ENCODE measurements at places on chromosomes 4 and X. TPM values are rescaled to one million over a fixed set of nuclear protein-coding genes. Genes with fewer than 3 reads are reported as not detected.

Gene CSN3
- polyA plus RNA-seq: not detected

Gene UGT2B11
- not detected for polyA plus RNA-seq

Gene PDE5A
- 31.0 TPM for polyA plus RNA-seq

Gene CSTF2
- polyA plus RNA-seq: 13.4 TPM

Gene GPR173
- polyA plus RNA-seq: 6.7 TPM

DNA sequence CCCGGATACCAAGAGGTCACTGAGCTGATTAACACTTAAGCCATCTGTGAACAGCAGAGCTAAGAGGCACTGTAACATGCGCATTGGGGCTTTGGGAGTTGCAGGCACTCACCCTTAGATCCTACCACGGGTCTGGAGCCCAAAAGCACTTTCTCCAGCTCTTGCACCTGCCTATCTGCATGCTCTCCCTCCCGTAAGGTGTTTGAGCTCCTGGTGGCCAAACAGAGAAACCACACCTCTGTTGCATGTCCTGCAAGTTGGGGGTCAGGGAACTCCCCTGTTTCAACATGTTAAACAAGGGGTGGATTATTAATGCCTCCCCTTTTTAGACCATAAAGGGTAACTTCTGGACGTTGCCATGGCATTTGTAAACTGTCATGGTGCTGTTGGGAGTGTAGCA is 49.8 kb downstream of the GYPA start:
- no peak for DNase-seq

Gene ZNF711
- 26.9 TPM for polyA plus RNA-seq

DNA sequence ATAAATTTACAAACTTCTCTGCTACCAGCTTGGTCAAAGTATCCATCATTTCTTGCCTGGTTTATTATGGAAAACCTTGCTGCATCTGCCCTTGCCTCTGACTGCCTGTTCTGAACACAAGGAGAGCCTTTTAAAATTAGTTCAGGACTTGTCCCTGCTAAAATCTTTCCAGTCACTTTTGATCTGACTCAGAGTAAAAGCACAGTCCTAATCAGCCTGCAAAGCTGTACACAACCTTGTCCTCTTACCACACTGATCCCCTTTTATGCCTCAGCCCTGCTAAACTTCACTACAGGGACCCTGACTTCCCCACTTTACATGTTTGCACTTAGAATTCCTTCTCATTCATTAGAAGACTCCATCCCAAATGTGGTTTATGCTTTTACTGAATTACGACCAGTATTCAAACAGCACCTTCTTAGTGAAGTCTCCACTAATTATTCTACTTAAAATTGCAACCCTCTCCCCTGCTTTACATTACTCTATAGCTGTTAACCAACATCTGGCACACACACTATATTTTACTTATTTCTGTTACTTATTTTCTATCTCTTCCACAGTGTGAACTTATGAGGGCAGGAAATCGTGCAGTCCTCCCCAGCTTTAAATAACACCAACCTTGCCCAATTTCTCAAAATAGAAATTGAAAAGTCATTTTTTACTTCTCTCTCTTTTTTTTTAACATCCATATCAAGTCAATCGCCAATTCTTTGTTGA is 6.3 kb downstream of the GABRA4 start:
- DNase-seq: no peak

Gene JCHAIN
- polyA plus RNA-seq: 1.1 TPM

DNA sequence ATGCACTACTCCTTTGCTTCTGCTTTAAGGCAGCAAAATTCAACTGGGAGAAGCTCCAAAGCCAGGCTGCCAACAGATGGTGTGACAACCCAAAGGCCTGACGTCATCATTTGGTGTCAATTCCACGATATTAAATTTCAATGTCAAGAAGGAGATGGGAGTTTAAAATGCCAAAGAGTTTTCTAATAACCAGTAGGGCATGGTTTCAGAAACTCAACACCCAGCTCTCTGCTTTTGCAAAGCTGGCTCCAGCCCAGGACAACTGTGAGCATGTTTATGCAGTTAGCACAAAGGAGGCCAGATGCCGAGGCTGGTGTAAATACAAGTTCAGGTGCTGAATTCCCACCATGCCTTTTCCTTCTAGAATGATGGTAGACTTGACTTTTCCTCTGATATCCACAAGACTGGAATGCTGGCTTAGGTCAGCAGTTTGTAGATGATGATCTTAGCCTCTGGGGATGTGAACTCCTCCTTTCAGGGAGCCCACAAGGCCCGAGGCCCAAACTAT is 67.3 kb downstream of the AFAP1 start:
- peak; percentile 93 for DNase-seq

Gene GAGE1
- not detected for polyA plus RNA-seq

DNA sequence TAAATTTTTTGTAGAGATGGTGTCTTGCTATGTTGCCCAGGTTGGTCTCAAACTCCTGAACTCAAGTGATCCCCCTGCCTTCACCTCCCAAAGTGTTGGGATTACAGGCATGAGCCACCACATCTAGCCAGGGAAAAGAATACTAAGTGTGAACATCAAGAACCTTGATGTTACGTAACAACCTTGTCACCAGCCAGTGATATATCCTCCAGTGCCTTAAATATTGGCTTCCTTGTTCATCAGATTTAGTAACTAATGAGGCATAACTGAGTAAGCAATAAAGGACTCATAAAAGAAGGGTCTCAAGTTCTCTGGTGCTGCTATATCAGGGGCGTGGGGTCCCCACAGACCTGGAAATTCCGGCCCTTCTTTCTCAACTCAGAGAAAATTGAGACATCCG is 60.5 kb upstream of the ENPEP start:
- DNase-seq: no peak

GRCh38 chr4:56215141-56215783 is 172.0 kb downstream of the AASDH start:
- no peak for DNase-seq

Gene IRF2
- 19.7 TPM for polyA plus RNA-seq

- DNase-seq: no peak
Measured at GRCh38 chr4:29142708-29143107, 1577.5 kb upstream of the PCDH7 start.

Gene GABRG1
- polyA plus RNA-seq: 0.07 TPM

- DNase-seq: no peak
Measured at GRCh38 chr4:82524570-82525152, 37.1 kb downstream of the TMEM150C start.

DNA sequence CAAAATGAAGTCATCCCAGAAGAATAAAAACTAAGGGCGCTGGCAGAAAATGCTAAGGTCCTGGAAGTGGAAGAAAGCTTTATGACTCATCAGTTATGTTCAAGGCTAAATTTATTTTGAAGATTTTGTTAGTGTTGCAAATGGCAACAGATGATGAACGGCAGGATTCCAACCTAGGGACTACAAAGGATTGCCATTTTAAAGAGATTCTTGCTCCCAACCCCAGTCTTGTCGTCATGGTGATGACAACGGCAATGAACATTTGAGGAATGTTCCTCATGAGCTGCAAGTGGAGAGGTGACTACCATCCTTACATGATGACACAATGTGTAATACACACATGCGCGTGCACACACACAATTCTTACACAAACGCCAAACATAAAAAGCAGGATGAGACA is 54.4 kb upstream of the FTHL17 start:
- no peak for DNase-seq

Gene PRKG2
- 0.26 TPM for polyA plus RNA-seq

GRCh38 chr4:181166742-181167399 is 1076.3 kb upstream of the TENM3 start:
- no peak for DNase-seq

Measured in muscle of back (tissue), 13 donors.